Muscle of leg (tissue), 16 donors: ENCODE measurements at places on chromosomes 2 and 18. TPM values are rescaled to one million over a fixed set of nuclear protein-coding genes. Genes with fewer than 3 reads are reported as not detected.

TUBA4B gene
- polyA plus RNA-seq, result 0.21 TPM

CLEC4F gene
- polyA plus RNA-seq, result 0.53 TPM

DSG1 gene
- not detected for polyA plus RNA-seq

FBXO36 gene
- polyA plus RNA-seq, result 2.8 TPM

SLC11A1 gene
- polyA plus RNA-seq, result 0.67 TPM

ALPG gene
- polyA plus RNA-seq, result not detected

CD8A gene
- polyA plus RNA-seq, result 0.54 TPM

NXPH2 gene
- 11.5 TPM for polyA plus RNA-seq

RESP18 gene
- not detected for polyA plus RNA-seq

SLC5A7 gene
- 0.05 TPM for polyA plus RNA-seq

NYAP2 gene
- polyA plus RNA-seq, result 1.4 TPM

TSGA10 gene
- 1.8 TPM for polyA plus RNA-seq

ITGB6 gene
- polyA plus RNA-seq, result 37.7 TPM

GTF2A1L gene
- 0.45 TPM for polyA plus RNA-seq

FHL2 gene
- polyA plus RNA-seq, result 52.5 TPM

BCL2 gene
- polyA plus RNA-seq, result 22.3 TPM

MRO gene
- polyA plus RNA-seq, result 0.80 TPM

ABCG5 gene
- polyA plus RNA-seq, result 0.78 TPM

EVX2 gene
- polyA plus RNA-seq, result 0.04 TPM

CXCR4 gene
- 30.4 TPM for polyA plus RNA-seq

CD226 gene
- polyA plus RNA-seq, result 0.56 TPM

LRRTM4 gene
- 2.5 TPM for polyA plus RNA-seq

SLC16A14 gene
- 4.6 TPM for polyA plus RNA-seq

GCG gene
- 23.2 TPM for polyA plus RNA-seq

SCG2 gene
- 0.15 TPM for polyA plus RNA-seq
